ENCODE measurements at places on chromosomes 6 and 20.

DNA sequence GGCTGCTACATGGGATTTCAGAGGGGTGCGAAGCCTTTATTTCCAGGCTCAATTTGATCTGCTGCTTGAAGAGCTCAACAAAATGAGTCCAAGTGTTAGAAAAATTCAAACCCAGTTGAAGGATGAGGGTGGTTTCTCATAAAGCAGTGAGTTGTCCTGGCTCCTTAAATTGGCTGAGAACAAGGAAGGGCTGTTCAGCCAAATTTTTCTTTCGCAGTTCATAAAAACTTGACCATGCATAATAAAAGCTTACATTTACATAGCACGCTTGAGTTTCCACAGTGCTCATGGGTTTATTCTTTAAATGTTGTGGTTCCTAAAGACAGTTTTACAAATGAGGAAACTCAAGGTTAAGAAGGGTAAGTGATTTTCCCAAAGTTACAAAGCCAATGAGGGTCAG is 174.4 kb upstream of the FOXA2 start:
- DNase-seq, result no peak

DNA sequence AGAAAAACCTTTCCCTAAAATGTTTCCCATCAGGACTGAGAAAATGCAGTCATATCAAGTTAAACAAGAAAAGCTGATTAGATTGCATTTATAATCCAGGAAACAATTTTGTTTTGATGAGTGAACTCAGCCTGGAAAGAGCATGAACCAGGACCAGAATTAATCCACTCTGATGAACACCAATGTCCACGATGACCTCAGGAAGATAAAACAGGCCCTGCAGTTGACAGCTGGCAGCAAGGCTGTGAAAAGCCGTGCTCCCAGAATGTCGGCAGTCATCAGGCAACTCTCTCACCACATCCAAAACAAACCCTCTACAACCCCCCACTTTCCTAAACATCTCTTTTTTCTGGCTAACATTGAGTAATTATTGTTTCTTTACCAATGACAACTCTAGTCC is 74.0 kb upstream of the PROKR2 start:
- no peak for DNase-seq

DNA sequence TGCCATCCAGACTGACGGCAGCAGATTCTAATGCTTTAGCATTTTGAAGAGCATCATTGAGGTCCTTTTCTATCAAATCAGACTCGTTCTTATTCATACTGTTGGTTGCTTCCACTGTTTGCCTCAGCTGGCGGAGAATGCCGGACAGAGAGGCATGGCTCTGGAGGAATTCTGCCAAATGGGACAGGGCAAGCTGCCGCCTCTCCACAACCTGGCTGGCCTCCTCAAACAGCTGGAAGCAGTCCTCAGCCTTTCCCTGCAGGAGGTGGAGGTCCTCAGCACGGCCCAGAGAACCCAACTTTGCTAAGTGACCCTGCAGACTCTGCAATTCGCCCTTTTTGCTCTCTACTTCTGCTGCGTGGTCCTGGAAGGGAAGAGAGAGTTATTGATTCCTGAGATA is 220.5 kb downstream of the SYNE1 start:
- no peak for DNase-seq

DNA sequence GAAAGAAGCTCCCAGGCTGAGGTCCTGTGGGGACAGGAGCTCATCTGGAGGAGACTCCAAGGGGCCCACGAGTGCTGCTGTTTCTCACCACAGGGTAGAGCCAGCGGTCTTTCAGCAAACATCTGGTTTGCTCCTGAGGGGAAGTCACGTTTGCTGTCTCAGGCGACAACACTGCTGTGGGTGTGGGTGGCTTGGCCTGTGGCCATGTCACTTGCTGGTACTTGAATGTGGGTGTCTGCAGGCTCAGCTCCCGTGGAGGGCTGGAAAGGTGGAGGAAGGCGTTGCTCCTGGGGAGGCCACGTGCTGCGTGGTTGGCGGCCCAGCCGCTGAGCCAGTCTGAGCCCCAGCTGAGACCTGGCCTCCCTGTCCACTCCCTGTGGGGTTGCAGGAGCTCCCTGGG is 52.8 kb upstream of the MPC1 start:
- no peak for DNase-seq

GRCh38 chr6:98832284-98833056 is 1.9 kb upstream of the POU3F2 start:
- no peak for DNase-seq

DNA sequence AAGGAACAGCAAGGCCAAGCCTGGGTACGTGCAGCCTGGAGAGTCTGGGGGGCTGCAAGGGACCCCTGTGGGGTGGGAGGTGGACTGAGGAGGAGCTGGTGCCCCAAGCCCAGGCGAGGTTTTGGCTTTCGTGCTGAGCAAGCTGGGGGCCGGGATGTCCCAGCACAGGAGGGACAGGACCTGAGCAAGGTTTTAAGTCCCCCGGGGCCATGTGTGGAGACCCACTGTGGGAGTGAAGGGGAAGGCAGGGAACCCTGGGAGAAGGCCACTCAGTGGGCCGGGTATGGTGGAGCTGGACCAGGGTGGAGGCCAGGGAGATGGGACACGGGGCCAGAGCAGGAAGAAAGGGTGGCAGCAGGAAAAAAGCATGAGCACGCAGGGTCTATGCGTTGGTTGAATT is 419.2 kb upstream of the SULF2 start:
- no peak for DNase-seq

- no peak for DNase-seq
These were observed 30.6 kb downstream of the RBM24 start for GRCh38 chr6:17311595-17312311.

GRCh38 chr20:17014217-17014616 is 212.6 kb upstream of the PCSK2 start:
- DNase-seq, result no peak

DNA sequence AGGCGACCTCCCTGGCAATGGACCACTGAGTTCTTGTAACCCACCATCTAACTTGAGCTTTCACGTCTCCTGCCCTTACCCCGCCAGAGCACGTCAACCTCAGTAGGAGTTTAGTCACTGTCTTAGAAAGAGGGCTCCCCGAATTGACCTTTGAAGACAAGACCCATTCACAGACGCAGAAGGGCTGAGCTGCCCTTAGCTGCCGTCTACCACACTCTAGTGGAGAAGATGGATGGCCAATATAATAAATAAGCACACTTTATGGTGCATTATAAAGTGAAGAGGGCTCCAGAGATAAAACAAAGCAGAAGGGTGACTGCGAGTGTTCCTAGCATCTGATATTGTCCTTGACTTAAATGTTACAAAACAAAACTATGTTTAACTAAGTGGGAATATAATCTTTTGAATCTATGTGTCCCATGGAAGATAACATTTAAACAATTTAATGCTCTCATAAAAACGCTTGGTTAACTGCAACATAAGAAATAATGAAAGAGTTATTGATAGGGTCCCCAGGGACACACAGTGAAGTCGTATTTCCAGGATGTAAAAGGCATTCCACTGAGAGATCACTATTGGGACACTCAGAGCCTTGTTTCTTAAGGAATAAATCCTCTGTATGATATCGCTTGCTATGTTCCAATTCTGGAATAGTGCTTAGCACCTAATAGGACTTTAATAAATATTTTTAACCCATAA is 261.1 kb downstream of the THBS2 start:
- no peak for DNase-seq

- DNase-seq, result no peak
These were observed 8.7 kb downstream of the RPS21 start for GRCh38 chr20:62395311-62396242.

DNA sequence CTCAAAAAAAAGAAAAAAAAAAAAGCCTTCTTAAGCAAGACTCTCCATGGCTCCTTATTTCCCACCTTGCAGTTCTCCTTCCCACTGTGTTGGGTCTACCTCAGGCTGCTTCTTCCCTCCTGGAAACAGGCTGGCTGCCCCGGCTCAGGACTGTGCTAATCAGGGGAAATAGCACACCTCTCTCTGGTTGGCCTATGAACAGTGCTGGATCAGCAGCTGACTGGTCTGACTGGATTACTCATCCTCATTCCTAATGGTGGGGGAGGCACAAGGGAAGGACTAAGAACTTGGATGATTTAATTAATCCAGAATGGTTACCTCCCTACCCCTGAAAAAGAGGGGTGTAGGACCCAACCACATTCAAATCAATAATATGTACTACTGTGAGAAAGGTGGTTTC is 3.9 kb upstream of the SRSF3 start:
- no peak for DNase-seq

DNA sequence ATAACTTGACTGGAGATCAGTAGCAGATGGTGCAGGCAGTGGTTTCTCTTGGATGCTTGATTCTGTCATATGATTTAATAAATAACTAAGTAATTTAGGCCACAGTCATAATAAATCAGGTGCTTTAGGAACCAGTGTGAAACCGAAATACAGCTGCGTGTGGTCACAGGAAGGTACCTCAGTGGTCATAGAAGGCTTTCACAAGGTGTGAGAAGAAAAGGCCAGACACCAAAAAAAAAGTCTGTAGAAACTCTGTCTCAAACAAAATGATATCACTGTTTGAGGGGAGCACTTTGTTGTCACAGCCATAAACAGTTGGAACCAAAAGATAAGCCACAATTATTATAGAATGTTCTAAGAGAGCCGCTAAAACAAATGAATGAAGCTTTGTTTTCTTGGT is 56.5 kb downstream of the ARMC2 start:
- DNase-seq, result no peak

DNA sequence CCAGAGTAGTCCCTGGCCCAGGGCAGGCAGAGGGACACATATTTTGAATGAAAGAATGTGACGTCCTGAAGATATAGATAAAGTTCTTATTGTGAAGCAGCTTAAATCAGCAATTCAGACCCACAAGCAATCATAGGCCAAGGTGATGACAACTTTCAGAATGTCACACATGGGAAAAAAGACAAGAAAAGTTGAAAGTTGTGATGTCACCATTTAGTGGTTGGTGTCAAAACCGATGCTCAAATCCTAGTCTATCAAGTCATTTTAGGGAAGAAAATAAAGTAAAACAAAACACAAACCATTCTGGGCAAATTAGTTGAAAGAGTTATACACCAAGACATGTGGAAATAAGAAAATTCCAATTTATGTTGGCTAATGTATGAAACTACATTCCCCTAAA is 710.8 kb downstream of the DOK5 start:
- DNase-seq, result no peak

DNA sequence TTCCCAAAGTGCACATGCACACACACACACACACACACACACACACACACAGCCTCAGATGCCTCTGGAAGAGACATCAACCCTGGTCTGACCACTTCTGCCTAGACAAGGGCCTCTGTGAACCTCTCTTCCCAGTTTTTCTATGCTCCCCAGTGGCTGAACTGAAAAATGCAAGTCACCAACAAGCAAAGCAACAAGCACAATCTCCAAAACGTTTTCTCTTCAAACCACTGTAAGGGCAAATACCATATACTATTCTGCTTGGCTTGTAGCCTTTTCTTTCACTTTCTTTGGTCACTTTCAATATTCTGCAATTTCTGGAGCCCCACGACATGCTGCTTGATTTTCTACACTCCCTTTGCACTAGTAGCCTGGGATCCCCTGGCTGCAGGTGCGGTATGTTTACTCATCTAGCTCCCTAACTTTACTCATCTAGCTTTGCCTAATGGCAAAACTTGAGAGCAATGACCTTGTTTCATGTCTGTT is 121.4 kb upstream of the DST start:
- DNase-seq, result no peak

GRCh38 chr6:10951675-10952282 is 64.9 kb downstream of the SYCP2L start:
- no peak for DNase-seq

- DNase-seq, result no peak
These were observed 554.2 kb downstream of the CDH26 start for GRCh38 chr20:60512443-60512842.

DNA sequence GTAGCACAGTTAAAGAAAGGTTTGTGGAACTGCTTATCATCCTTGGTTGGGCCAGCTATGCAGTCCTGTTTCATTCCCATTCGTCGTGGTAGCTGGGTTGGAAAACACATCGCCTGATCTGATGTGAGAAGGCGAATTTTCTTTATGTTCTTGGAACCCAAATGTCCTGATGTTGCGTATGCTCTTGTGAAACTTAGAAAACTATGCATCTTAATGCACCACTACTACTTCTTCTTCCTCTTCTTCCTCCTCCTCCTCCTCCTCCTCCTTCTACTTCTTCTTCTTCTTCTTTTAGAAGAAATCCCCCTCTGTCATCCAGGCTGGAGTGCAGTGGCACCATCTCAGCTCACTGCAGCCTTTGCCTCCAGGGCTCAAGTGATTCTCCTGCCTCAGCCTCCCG is 381.6 kb downstream of the UTRN start:
- no peak for DNase-seq

GRCh38 chr6:1854296-1854695 is 244.6 kb downstream of the FOXC1 start:
- DNase-seq, result no peak

GRCh38 chr6:156508126-156508525 is 269.1 kb upstream of the ARID1B start:
- no peak for DNase-seq

GRCh38 chr6:157754351-157754750 is 68.7 kb upstream of the SNX9 start:
- no peak for DNase-seq

- DNase-seq, result no peak
These were observed 40.5 kb downstream of the BEND6 start for GRCh38 chr6:56995347-56995902.

DNA sequence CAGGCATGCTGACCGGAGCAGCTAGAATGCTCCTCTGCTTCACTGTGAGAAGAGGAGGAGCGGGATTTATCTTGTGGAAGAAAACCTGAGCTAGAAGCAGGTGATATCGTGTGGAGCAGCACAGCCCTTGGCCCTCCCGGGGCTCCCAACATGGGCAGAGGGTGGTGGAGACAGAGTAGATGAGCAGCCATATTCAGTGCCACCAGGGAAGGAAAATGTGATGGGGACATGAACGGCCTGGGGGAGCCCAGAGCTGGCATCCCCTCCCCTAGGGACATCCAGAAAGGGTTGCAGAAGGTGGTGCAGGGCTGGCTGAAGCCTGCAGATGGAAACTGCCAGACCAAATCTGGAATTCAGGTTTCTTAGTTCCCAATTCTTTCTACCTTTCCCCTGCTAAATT is 24.9 kb upstream of the TBXT start:
- no peak for DNase-seq

- no peak for DNase-seq
These were observed 19.9 kb downstream of the NRN1 start for GRCh38 chr6:5986861-5987260.

DNA sequence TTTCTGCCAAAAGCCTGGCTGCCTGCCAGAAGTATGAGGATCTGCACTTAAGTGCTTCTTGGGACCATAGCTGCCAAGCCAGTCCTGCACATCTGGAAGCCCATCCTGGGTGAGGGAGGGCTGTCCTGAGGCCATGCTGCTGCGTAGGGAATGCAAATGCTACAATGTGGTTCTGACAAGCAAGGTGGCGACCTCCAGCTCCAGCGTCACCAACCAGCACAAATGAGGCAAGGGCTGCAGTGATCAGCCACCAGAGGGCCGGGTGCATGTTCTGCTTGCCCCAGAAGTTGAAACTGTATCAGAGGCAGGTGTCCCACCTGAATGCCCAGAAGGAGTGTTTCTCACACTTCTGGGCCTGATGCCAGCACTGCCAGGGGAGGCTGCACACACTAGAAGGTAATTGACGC is 99.1 kb upstream of the KCNQ5 start:
- no peak for DNase-seq
